ENCODE measurements at places on chromosomes 16 and 17.

- DNase-seq = no peak
Measured at GRCh38 chr17:80871341-80871740, 120.3 kb upstream of the CHMP6 start.

DNA sequence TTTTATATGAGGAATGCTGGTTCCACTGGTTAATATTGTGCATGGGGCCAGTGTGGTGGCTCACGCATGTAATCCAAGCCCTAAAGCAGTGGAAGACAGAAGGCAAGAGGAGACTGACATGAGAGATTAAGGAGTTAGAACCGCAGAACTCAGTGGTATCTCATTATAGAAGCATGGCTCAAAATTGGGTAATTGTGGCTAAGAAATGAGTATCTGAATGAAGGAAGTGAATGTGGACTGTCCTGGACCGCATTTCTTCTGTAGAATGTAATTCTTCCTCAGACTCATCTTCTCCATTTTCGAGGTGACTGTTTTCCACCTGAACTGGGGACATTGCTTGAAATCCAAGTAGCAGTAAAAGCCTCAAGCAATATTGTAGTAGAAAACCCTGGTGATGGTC, 42.6 kb upstream of the CDR2 start:
- DNase-seq = no peak

- no peak for DNase-seq
Measured at GRCh38 chr17:67517325-67517724, 140.2 kb downstream of the PITPNC1 start.

- DNase-seq = no peak
Measured at GRCh38 chr17:38556239-38556638, 49.5 kb downstream of the SRCIN1 start.

- DNase-seq = no peak
Measured at GRCh38 chr17:48809182-48809581, 7.8 kb downstream of the TTLL6 start.

GRCh38 chr16:79612207-79612606, 11.7 kb upstream of the MAF start:
- DNase-seq = no peak

GRCh38 chr17:48384164-48384563, 45.9 kb downstream of the SKAP1 start:
- no peak for DNase-seq

DNA sequence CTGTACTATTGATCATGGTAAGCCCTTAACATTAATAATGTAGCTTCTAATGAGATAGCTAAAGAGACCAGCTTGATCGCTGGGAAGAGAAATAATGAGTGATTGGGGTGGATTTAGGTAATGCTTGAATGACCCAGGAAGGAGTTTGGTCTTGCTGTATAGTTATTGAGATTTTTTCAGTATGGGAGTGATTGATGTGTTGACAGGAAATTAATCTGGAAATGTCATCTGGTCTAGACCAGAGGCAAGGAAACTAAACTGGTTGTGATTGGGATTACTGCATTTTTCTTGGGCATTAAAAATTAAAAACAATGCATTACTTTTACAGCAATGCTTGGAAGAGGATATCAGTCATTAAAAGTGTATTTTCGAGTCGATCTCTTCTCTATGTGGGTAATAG, 11.8 kb downstream of the TEFM start:
- no peak for DNase-seq

GRCh38 chr16:9862327-9862726, 319.9 kb downstream of the GRIN2A start:
- DNase-seq = no peak

DNA sequence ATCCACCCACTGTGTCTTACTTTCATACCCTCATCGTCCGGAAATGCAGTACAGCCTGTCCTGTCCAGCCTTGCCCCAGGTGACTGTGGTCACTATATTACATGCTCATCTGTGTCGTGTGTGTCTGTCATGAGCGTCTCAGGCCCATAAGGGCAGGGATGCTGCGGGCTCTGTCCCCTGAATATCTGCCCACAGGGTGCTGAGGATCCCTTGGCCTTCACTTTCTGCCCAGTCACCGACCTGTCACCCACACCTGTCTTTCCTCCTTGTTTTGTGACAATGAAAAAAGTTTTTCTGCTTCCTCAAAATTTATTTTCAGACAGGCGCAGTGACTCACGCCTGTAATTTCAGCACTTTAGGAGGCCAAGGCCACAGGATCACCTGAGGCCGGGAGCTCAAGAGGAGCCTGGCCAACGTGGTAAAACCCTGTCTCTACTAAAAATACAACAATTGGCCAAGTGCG, 1.4 kb upstream of the CTRB1 start:
- no peak for DNase-seq

DNA sequence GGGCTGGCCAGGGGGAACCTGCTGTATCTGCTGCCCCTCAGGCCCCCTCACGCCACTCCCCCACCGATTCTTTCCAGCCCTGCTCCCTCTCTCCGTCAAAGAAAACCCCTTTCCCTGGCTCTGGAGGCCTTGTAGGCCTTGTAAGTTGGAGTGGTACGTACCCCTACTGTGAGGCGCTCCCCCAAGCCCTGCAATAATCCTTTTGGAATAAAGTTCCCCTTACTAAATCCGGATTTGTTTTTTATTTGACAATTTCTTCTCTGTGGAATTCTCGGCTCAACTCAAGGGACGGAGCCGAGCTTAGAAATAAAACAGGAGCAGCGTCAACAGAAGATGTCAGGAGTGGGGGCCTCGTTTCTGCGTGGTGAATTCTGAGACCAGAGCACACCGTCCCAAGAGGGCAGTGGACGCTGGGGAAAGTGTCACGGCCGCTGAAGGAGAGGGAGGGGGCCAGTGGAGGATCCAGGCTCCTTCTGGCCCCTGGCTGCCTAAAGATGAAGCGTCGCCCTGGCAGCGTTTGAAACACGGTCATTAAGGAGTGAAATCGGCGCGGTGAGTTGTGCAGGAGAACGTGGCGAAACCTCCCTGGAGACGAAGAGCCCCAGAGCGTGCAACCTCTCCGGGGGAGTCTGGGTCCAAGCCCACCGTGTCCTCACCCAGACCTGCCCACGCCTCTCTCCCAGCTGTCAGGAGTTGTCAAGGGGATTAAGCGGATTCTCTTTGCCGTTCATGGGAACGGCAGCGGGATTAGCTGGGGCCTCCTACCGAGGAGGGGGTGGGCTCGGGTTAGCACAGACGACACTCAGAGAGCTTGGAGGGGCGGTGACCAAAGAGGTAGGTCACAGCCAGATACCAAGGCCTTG, 47.0 kb downstream of the SLC7A5 start:
- no peak for DNase-seq

DNA sequence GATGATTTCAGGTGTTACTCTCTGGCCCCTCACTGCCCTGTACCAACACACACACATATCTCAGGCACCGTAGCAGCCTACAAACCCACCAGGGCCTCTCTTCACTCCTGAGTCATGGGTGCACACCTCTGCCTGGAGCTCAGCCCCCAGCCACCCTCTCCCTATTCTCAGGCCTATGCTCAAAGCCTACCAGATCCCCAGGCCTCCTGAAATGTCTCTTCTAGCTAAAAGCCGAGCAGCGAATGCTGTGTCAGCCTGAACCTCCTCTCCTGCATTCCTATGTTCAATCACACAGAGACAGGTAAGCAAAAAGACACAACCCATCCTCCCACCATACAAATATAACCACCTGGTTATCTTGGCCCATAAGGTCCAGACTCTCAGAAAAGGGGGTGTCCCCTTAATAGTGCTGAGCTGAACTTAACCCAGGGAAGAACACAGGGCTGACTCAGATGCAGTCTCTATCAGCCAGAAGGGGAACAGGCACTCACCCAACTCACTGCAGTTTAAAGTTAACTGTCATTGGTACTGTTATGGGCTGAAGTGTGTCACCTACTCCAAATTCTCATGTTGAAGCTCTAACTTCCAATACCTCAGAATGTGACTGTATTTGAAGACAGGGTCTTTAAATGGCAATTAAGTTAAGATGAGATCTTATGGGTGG, 62.0 kb upstream of the TEKT3 start:
- DNase-seq = no peak

DNA sequence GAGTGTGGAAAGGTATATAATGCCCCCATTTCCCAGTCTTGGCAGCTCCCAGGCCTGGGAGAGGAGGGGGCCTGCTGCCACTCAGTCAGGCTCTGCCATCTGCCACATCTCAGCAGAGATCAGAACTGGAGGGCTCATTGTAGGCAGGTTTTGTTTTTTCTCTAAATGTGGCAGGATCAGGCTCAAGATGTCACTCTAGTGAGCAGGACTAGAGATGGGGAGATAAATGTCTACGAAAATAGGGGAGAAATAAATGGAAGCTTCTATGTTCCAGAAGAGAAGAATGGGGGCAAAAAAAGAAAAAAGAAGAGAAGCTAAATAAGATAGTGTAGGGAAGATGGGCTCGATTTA, 13.9 kb downstream of the NXPH3 start:
- no peak for DNase-seq

DNA sequence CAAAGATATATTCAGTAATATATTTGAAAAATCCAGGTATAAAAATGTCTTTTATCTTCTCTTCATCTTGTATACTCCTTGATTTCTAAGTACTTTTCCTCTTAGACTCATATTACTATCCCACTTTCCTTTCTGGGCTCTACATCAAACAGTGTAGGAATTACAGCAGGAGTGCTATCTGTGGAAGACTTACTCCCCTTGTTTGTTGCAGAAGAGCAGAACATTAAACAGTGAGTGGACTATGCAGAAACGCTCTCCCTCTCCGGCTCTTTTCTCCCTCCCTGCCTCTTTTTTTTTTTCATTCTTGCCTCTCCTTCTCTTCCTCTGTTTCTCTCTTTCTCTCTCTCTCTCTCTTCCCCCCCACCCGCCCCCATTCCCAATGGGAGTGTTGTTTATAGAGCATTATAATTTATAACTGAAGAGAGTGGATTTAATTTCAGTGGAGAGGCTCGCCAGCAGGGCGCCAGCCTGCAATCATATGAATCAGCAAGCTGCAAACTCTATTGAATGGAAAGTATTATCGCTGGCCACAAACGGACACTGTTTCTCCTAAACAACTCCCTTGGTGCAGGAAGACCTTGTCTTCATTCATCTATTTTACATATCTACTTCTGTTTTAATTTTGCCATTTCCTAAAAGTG, 242.3 kb upstream of the TBX2 start:
- peak; percentile 29 for DNase-seq

GRCh38 chr17:48944515-48945260, at the start of gene SNF8:
Gene SNF8 (minus strand): TSS chr17:48944842. CDS start chr17:48944734, 108 bp downstream.
- peak; percentile 62 for DNase-seq

DNA sequence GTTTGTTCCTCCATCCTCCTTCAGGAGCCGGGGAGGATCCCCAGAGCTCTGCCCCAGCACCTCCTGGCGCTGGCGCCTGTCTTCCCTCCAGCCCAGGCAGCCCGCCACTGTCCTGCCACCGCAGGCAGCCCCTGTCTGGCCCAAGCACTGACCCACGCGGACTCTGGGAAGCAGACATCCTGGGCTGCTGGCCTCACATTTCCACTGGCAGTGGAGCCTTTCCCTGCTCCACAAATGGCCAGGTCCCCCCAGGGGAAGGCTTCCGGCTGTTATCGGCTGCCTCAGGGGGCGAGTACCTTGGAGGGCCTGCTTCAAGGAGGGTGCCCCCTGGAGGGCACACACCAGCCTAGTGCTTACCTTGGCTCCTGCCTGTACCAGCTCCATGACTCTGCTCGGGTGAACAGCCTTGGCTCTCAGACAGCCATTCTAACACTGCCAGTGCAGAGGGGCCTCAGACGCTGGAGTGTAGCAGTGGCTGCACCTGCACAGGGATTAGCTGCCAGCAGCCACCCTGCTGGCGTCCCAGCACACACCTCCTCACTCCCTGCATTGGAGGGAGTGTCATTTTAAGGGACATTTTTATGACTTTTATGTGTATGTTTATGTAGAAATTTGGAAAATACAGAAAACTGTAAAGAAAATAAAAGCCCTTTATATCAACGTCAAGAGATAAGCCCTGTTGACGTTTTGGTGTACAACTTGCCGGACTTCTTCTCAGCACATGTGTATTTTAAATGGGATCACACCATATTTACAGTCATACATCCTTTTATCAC, 21.0 kb downstream of the ACE start:
- no peak for DNase-seq

DNA sequence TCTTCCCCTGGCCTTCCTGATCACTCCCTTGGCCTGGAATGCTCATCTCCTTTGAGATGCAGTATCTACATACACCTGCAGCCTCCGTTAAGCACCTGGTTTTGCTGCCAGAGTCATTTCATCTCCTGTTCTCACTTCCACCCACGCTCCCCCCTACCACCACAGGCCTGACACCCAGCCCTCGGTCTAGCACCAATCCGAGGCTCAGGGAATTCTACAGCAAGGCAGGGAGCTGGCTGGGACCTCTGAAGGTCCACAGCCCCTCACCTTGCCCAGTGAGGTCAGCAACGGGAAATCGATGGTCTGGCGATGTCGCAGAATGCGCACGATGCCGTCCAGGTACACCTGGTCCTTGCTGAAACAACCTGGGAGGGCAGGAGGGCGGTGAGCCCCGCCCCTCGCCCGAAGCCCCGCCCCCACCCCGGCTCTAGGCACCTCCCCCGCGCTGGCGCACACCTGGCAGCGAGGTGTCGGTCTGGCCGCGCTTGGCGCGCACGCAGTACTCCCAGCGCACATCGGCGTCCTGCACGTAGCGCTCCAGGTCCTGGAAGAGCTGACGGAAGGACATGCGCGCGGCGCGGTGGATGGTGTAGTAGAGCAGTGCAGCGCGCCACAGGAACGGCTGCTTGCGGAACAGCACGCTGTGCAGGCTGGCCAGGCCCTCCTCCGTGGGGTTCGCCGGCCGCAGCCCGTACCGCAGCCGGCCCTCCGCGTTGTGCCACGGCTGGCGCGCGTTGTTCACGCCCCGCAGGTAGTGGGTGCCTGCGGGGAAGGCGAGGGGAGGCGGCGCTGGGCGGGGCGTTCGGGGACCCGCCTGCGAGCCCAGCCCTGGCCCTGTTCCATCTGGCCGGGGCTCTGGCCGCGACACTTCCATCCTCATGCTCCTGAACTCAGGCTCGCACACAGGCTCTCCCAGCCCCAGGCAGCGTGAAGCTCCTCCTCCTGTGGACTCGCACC, 5.7 kb downstream of the MATCAP1 start:
- DNase-seq = peak; percentile 64

GRCh38 chr17:66076546-66077190, 115.3 kb downstream of the CEP112 start:
- no peak for DNase-seq

DNA sequence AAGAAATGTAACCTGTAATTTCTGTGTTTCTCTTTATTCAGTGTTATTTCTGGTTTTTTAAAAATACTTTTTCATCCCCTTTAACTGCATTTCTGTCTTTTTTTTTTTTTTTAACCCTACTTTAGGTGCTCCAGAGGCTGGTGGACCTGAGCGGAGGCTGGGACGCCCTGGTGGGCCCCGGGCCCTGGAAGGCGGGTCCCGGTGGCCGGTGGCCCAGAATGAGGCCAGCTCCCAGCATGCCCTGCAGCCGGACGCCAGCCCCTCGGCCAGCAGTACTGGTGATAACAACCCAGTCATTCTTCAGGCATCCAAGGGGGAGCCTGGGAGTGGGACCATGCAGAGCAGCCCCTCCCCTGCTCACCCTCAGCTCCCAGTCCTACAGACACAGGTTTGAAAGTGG, 1.5 kb downstream of the SRCAP start:
- no peak for DNase-seq
